ENCODE measurements at places on chromosomes 1 and 21. TPM values are rescaled to one million over a fixed set of nuclear protein-coding genes. Genes with fewer than 3 reads are reported as not detected.

Gene OR2T2
- total RNA-seq = not detected

Gene IVNS1ABP
- 46.3 TPM for total RNA-seq

Gene CNKSR1
- not detected for total RNA-seq

Gene PPM1J
- 1.6 TPM for total RNA-seq

Gene RPTN
- not detected for total RNA-seq

Gene CRNN
- not detected for total RNA-seq

Gene OLIG2
- not detected for total RNA-seq

Gene MAP3K21
- total RNA-seq = 0.36 TPM

Gene SV2A
- 23.8 TPM for total RNA-seq

Gene TMEM61
- total RNA-seq = not detected

Gene MTARC2
- total RNA-seq = 4.7 TPM

Gene KRTAP19-1
- total RNA-seq = not detected

Gene RGS2
- total RNA-seq = 4.5 TPM

Gene DCST1
- not detected for total RNA-seq

Gene AVPR1B
- total RNA-seq = not detected

Gene GSTM1
- total RNA-seq = 18.3 TPM

Gene IL19
- not detected for total RNA-seq

Gene CCNL2
- total RNA-seq = 126 TPM

Gene TOR3A
- 27.6 TPM for total RNA-seq

Gene KIF26B
- 74.8 TPM for total RNA-seq

Gene ATP8B2
- 283 TPM for total RNA-seq

Gene ZFP69B
- total RNA-seq = 2.3 TPM
